ENCODE measurements at places on chromosomes 2 and 18. TPM values are rescaled to one million over a fixed set of nuclear protein-coding genes. Genes with fewer than 3 reads are reported as not detected.

GRCh38 chr2:117349687-117350086, 464.8 kb upstream of the DDX18 start:
- no peak for DNase-seq

DCDC2C gene
- not detected for polyA plus RNA-seq

GRCh38 chr18:5294457-5295230, 882 bp downstream of the ZBTB14 start:
- DNase-seq: peak; percentile 70

DNA sequence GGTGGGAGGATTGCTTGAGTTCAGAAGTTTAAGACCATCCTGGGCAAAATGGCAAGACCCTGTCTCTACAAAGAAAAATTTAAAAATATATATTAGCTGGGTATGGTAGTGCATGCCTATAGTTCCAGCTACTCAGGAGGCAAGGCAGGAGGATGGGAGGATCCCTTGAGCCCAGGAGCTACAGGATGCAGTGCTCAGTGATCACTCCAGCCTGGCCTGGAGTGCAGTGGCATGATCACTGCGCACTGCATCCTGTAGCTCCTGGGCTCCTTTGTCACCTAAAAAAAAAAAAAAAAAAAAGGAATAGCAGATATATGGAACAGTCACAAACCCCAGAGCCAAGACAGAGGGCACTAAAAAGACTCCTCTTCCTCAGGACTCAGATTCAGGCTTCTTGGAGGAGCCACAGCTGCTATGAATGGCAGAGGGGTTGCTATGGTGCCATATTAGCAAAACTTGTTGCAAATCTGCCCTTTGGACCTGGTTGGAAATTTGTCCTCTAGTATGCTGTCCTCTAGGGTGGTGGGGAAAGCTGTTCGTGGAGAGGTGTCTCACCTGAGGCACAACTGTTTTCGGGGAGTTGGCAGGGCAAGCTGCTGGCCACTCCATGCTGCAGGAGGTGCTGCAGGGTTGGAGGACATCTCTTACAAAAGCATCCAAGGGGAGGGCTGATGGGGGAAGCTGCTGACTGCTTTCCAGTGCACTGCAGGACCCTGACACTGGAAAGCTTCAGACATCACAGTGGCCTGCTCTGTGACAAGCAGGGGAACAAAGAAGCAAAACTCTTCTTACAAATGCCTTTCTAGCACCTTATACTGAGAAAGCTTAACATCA, 22.7 kb downstream of the CYP20A1 start:
- no peak for DNase-seq

DNA sequence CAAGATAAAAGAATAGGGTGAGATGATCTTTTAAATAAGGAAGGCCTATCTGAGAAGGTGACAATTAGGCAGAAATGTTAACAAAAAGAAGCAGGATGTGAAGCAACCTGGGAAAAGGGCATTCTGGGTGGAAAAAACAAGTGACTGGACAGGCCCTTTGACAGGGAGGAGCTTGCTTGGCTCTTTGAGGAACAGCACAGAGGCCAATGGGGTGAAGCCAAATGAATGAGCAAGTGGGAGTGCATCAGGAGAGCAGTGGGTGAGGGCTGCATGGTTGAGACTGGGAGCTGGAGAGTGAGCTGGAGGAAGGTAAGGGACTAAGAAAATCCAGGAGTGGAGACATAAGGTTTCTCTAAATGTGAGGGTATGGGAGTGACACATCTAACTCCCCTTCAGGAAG, 126.9 kb downstream of the TDRD15 start:
- no peak for DNase-seq

NT5DC4 gene
- polyA plus RNA-seq: 0.34 TPM

- DNase-seq: no peak
Observed at GRCh38 chr2:228242591-228242990, 61.1 kb upstream of the SPHKAP start.

NPC1 gene
- polyA plus RNA-seq: 25.4 TPM

- peak; percentile 48 for DNase-seq
Observed at GRCh38 chr2:16559278-16560067, 106.2 kb downstream of the CYRIA start.

AQP4 gene
- 0.90 TPM for polyA plus RNA-seq

RAB6D gene
- polyA plus RNA-seq: 1.7 TPM

GRCh38 chr2:32061973-32062861, 1.1 kb upstream of the SPAST start:
- DNase-seq: peak; percentile 28

DNA sequence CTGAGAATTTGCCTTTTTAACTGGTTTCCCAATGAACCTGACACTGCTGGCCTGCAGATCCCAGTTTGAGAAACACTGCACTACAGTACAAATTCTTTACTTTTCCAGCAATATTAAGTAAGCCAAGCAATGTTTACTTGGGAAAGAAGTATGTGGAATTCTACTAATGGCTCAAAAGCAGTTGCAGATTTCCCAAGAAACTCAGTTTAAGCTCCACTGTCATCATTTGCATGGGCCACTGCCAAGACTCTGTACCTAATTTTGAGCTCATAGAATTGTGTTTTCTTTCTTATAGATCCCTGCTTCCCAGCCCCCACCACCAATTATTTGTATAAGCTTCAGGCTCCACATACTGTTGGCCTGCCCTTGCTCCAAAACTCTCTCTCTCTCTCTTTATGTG, 676.1 kb downstream of the RNF144A start:
- DNase-seq: no peak

HNRNPLL gene
- 67.4 TPM for polyA plus RNA-seq

CFC1 gene
- polyA plus RNA-seq: not detected

DNA sequence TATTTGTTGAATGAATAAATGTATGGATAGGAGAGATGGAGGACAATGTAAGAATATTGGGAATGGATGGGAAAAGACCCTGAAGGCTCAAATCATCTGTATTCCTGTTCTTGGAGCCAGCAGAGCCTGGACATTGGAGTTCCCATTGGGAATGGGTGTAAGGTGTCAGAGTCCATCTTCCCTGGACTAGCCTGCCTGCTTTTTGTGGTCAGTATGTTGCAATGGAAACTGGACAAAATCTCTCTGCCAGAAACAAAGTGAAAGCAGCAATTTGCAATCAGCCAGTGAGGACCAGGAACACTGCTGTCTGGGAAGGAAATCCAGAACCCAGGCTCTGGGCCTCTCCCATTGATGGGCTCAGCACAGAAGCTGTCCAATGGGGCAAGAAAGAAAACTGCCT, 83.5 kb upstream of the SKOR2 start:
- no peak for DNase-seq

DNA sequence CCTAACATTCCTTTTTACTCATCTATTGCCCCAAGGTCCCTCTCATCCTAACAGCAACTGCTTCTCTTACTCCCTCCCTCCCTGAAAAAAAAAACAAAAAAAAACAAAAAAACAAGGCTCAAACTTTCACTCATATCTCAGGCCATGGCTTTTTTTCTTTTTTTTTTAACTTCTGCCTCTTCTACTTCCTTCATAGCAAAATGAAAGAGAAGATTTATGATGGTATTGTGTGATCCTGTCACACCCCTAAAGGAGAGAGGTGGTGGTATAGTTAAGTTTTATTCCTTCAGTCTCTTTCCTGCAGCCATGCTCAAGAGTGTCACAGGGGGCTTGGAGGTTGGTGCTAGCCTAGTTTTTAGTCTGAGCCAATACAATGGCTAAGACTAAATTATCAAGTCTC, 21.5 kb upstream of the EPC2 start:
- DNase-seq: no peak

GRCh38 chr2:152598975-152599759, 118.1 kb downstream of the PRPF40A start:
- DNase-seq: no peak

DNA sequence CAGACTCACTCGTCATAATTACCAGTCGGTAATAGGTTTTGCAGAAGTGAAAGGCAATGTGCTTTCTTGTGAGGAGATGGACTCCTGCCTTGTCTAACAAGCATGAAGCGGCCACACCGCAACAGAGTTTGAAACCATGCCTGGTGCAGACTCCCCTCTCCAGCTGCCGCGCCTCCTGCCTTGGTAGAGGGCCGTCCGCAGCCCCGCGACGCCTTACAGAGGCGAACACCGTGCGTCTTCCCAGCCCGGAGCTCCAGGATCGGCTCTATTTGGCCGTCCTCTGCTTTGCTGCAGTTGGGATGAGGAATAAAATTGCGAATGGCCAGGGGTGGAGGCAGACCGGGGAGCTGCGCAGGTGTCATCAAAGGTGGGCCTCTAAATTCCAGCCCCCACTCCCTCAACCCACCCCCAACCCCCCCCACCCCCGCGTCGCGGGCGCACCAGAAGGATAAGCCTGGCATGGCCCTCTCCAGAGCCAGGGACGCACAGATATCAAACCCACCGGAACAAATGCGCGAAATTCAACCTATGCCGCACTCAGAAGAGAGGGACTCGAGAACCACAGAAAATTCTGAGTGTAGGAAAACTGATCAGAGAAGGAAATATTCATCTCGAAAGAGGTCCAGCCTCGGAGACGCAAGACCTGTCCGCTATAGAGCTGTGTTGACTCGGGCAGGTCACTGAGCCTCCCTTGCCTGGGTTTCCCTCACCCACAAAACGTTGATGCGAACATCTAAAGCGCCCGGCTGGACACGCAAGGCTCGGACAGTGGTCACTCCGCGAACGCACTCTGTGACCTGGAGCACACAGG, 1.1 kb downstream of the TRABD2A start:
- DNase-seq: no peak

GRCh38 chr18:58135701-58136331, 91.8 kb downstream of the NEDD4L start:
- DNase-seq: peak; percentile 60

SERPINB10 gene
- polyA plus RNA-seq: 0.04 TPM

GNAL gene
- polyA plus RNA-seq: 3.7 TPM

PPP1R1C gene
- polyA plus RNA-seq: 3.5 TPM

GPR35 gene
- 2.5 TPM for polyA plus RNA-seq

- no peak for DNase-seq
Observed at GRCh38 chr2:239574434-239575156, 173.8 kb upstream of the HDAC4 start.

GRCh38 chr2:36677996-36678605, 18.4 kb upstream of the VIT start:
- DNase-seq: no peak

- no peak for DNase-seq
Observed at GRCh38 chr2:143068509-143068908, 60.7 kb upstream of the ARHGAP15 start.

DNA sequence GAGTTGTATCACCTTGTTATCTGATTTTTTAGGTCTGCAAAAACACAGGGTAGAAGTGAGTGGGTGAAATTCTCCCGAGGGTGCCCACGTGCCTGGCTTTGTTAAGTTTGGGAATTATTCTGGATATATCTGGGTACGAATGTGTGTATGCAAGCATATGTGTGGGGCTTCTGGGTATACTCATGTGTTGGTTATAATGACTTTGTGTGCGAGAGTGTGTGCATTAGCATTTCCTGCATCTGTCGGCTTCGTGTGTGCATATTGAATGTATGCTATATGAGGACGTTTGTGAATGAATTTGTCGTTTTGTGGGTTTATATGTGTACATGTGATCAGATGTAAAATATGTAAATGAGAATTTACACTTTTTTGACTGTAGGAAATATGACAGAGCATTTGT, 13.8 kb upstream of the DNAJC27 start:
- DNase-seq: no peak

TBR1 gene
- polyA plus RNA-seq: not detected
